ENCODE measurements at places on chromosomes 12 and 14. TPM values are rescaled to one million over a fixed set of nuclear protein-coding genes. Genes with fewer than 3 reads are reported as not detected.

DNA sequence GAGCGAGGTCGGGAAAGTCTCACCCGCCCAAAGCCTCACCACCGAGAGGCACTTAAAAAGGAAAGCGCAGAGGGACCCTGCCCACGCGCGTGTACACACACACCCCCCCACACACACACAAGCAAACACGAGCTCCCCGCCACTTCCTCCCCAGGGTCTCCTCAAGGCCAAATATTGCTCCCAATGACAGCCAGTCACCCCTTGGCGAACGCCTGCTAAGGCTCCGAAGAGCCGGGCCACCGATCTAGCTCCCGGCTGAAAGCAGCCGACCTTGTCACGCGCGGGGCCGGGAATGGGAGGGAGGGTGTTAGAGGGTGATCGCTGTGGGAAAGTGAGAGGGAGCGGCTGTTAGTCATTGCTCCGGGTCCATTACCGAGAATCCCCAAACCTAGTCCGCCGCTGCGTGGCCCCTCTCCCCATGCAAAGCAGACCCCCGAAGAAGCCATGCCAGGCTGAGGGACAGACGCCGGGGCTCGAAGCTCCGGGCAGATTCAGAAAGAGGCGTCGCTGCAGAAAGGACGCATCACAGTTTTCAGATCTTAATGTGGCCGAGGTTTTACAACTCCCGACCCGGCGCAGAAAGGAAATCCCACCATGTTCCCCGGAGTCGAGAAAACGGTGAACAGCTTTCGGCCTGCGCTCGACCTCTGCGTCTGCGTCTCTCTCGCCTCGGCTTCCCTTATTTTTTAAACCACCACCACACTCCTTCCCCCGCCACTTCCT lies 2.6 kb downstream of the BMP4 start:
- no peak for DNase-seq
- H3K27ac ChIP-seq, result no peak overlapping the region
- H3K27me3 ChIP-seq, result peaks cover 8% of the 10 kb centered on the region
- no peaks in the 10 kb centered on the region for H3K36me3 ChIP-seq
- no peak overlapping the region for H3K4me3 ChIP-seq
- peaks cover 33% of the 10 kb centered on the region for H3K4me1 ChIP-seq

DNA sequence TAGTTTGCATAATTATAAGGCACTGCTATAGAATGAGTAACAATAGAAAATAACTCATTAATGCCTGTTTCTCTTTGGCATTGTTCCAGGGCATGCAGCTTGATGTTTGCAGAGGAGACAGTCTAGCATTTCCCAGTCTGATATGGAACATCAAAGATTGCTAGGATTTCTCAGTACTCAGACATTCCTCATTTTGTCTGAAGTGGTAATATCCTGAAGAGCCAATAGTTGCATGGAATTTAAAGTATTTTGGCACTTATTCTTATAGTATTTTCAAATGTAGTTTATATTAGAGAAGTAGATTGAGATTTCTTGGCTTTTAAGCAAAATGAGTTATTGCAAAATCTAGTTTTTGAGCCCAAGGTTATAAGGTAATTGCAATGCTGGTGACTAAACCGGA lies 337.3 kb upstream of the E2F7 start:
- H3K36me3 ChIP-seq, result no peaks in the 10 kb centered on the region
- H3K4me1 ChIP-seq, result no peaks in the 10 kb centered on the region
- no peak for DNase-seq
- no peaks in the 10 kb centered on the region for H3K27me3 ChIP-seq
- no peak overlapping the region for H3K27ac ChIP-seq

The GLIPR1L1 gene
- polyA plus RNA-seq, result not detected

The CFAP54 gene
- 0.37 TPM for polyA plus RNA-seq

The RASAL1 gene
- 0.68 TPM for polyA plus RNA-seq

GRCh38 chr14:100674897-100675619 lies 51.6 kb upstream of the DLK1 start:
- H3K36me3 ChIP-seq, result no peaks in the 10 kb centered on the region
- DNase-seq, result no peak
- no peaks in the 10 kb centered on the region for H3K27me3 ChIP-seq
- no peak overlapping the region for H3K4me3 ChIP-seq

Measured in CD4-positive, alpha-beta memory T cell (primary cell).